Hematopoietic multipotent progenitor cell treated with erythropoietin and hydrocortisone succinate and interleukin-3 and kit ligand, for 17 days (in vitro differentiated cells): ENCODE measurements at places on chromosomes 3 and 15.

- DNase-seq: no peak
Observed at GRCh38 chr3:122661633-122662032, 19.0 kb upstream of the PARP14 start.

DNA sequence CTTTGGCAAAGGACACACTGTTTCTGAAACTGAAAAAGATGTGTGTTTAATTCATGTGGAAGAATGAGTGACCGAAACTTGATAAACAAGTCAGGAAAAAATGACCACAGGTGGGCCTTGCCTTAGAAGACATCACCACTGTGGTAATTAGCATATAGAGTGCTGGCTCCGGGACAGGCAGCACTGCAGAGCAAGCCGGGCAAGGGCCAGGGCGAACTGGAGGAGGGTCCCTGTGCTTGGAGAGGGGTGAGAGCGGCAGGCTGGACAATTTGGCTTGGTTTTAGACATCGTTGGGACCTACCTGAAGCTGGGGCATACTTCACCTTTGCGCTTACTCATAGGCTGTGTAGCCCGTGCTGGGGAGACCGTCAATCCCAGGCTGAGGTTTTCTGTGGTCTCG lies 8.2 kb downstream of the RTP3 start:
- DNase-seq: no peak

- no peak for DNase-seq
Observed at GRCh38 chr3:45023675-45024074, 2.4 kb upstream of the CLEC3B start.

DNA sequence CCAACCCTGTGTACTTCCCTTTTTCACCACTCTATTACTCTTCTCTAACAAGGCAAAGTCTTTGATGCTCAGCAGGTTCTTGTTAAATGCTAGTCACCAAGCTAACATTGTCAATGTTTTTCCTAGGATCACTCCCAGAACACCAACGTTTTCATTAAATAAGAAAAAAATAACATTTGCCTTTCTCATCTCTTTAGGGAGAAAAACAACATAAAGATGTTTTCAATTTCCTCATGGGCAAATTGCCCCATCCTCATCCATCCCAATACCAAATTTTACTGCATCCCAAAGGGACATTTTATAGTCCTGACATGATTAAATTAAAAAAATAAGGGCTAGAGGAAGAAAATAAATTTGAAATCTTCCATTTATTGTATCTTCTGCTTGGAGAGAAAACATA lies 106.5 kb downstream of the SUCNR1 start:
- DNase-seq: no peak

DNA sequence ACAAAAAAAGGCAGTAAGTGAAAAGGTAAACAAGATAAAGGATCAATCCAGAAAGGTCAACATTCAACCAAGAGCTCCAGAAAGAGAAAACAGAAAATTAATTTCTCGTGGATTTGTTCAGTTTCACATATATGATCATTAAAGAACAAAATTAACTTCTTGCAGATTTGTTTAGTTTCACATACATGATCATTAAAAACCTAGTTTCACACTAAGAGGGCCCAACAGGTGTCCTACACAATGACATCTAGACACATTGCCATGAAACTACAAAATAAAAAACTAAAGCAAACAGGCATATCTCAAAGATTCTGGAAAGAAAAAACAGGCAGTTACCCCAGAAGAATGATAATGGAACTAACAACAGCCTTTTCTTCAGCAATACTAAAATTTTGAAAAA lies 22.1 kb downstream of the PHC3 start:
- no peak for DNase-seq

DNA sequence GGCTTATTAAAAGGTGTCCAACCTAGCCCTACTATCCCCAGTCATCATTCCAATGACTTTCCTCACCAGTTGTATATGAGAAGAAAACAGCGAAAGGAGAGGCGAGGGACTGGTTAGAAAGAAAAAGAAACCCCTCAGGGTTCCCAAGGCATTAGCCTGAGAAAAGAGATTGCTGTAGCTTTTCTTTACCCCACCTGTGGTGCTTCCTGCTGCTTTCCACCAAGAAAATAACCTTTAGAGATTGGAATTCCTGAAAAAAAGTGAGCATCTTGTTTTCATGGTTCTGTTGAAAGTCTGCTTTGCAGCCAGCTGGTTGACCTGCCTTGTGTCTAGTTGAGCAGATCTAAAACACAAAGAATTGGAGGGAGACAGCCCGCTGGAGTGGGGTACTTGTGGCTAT lies 196.4 kb downstream of the CADPS start:
- no peak for DNase-seq

- no peak for DNase-seq
Observed at GRCh38 chr3:188268336-188268735, 114.4 kb downstream of the LPP start.

DNA sequence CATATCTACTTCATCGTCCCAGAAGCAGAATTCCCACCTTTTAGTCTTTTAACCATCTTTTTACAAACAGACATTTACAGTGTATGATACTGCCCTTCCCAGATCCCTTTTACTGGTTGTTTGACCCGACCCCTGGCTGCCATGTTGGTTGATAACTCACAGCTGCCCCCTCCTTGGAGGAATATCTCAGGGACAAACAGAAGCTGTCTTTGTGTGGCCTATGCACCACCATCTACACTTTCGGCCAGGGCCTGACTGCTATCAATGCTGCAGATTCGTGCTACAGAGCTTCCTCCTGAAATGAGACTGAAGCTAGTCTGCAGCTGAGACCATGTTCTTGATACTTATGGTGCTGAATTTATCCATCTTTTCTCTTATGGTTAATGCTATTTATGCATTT lies 6.6 kb upstream of the POLQ start:
- DNase-seq: no peak

DNA sequence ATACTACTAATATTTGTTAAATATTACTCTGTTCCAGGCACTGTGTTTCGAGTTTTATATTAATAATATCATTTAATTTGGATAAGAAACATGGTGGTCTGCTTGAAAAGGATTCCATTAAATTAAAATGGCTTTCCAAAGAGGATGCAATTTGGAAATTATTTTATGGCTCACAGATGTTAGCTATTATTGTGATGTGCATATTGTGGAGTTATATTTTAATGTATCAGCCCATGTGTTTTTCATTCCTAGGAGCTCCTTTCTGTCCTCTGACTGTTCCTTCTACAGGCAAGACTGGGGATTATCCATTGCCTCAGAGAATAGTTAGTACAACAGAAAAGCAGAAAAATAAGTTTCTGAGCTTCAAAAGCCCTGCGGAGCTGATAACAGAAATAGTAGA lies 376.7 kb upstream of the PDZRN3 start:
- no peak for DNase-seq

DNA sequence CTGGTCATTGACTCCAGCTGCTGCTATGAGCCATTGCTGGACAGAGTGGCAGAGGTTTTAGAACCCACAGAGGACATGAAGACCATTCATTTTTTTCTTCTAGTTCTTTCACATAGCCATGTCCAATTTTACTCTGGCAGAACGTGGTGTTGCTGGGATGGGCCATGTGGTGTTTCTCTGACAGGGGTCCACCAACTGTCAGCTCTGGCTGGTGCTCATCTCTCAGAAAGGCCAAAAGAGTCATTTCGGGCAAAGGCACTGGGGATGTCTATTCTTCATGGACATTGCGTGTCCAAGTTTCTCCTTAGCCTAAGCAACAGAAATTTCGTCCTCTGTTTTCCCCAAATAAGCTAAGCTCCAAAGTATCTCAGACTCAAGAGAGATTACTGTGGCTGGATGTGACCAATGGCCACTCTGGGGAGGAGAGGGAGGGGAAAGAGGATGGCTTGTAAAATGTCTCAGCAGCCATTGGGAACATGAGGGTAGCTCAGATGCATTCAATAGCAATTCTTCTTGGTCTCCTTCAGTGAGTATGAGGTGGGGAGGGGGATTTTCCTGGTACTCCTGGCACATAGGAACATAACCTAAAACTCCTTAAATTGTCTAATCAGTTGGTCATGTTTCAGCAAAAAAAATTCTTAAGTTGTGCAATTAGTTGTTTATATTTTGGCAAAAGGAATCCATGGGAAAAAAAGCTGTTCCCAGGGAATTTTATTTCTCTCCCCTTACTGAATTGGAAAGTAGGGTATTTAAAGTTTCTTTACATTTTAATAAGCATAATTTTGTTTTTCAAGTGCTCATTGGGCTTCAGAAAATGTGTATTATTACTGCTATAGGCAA lies 131.6 kb upstream of the MITF start:
- DNase-seq: no peak

DNA sequence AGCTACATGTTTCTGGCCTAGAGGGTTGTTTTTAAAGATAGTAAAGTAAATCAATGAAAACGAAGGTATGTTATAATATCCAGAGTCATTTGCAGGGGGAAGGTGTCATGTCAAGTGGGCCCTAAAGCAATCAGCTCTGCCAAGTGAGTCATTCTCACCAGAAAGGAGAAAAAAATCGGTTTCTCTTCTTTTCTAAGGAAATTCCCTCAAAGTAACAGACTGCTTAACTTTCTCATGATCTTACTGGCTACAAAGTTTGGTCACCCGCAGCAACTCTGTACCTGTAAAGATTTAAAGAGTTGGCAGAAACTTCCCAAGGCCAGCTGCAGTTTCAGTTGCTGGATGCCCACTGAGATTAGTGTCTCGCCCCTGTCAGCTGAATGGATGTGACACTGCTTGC lies 5.5 kb upstream of the FSIP1 start:
- DNase-seq: no peak

DNA sequence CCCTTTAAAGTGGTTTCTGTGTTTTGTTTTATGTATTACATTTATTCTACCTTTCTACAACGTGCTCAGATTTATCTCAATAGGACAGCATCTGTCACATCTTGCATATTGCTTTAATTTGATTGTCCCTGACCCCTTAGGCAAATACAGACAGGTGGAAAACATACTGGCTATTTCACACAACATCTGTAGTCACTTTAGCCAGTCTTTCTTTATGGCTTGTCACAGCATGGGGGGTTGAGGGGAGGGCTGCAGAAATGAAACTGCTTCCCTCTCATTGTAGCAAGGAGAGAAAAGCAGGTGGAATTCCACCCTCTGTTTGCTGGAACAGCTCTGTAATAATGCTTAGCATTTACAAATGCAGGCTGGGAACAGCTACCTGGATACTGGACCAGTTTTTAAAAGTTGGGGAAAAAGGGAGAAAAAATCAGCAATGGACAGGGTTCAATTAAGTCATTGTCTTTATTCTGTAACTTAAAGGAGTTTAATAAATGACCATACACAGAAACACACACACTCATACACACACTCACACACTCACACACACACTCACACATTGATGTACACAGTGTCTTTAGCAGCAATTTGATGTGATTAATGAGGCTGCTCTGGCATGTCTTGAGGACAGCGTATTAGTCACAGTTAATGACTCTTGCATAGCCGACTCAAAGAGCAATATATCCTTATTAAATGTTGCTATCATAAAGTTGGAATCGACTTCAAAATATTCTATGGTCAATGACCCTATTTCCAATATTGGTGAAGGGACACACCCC lies 283.7 kb upstream of the GBE1 start:
- DNase-seq: no peak

GRCh38 chr3:98786364-98787006 lies 23.3 kb downstream of the ST3GAL6 start:
- no peak for DNase-seq

DNA sequence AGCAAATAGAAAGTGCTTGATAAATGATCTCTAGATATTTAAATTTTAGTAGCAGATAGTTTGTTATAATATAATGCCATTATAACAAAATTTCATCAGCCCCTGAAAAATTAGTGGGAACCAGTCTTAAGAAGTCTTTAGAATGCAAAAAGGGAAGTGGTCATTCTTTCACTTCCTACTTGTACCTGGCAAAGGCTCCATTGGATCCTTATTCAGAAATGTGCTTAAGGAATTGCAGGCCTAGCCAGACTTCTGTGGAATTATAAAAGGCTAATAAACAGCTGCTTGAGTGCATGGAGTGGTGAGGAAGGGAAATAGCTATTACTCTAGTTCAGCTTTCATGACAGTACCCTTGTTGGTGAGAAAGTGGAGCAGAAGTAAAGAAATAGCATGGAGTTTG lies 24.2 kb downstream of the PPM1L start:
- no peak for DNase-seq

- DNase-seq: peak; percentile 90
Observed at GRCh38 chr15:43440721-43441281, 52.2 kb downstream of the TP53BP1 start.

DNA sequence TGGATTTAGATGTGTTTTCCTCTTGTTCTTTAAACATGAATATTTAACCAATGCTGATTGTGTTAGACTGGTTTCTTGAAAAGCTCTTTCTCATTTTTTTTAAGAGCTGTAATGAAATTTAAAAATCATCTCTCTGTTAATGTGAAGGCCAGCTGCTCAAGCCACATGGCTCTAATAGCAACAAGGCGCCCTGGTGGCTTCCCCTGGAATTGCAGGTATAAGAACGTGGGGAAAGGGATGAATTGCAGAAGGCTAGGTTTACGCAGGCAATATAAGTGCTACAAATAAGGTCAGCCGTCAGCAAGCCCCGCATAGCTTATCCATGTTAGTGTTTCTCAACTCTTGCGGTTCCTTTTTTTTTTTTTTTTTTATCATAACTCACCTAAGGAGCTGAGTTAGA lies 108.5 kb downstream of the SAMMSON start:
- peak; percentile 6 for DNase-seq

DNA sequence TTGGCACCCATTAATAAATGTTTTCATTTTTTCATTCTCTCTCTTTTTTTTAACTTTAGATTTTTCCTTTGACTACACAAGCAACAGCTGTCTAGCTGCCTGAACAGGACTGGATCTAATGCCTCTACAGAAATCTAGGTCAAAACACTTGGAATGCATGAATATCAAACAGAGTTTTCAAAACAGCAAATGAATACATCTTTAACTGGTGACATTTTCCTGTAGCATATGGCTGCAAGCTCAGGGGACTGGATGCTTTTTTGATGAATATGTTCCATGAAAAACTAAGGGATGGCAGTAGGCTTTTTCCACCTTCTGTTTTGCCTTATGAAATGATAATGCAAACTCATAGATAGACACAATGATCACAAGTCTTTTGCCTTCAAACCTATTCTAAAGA lies 661.7 kb downstream of the MCTP2 start:
- DNase-seq: no peak

DNA sequence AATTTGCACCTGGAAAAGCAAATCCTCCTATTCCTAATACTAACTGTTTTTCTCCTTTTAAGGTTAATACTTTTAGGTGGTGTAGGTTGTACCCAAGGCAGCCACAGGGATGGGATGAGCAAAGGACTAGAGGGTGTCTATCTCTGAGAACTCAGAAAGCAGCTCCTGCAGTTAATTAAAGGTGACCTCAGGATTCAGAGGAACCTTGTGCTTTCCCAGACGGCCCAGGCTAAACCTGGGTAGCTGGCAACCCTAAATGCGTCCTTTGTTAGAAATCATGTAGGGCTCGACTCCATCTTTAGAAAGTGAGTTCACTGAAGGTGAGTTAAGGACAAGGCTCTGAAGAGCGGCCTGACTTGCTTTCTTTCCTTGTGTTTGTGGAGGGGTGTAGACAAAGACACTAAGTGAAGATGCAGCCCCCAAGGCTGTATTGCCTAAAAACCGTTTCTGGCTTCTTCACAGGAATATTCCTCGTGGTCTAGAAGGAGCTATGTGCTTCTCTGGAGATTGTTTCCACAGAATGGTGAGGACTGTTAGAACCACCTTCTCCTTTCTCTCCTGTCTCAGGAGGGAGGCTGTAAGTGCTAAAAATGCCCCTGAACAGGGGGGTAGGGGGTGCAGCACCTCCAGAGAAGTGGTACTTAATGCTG lies 14.9 kb downstream of the FNDC3B start:
- DNase-seq: no peak
